ENCODE measurements at places on chromosomes 2 and 18.
A peak's percentile ranks its signal among the peaks of the same experiment; 100 is the strongest.

DNA sequence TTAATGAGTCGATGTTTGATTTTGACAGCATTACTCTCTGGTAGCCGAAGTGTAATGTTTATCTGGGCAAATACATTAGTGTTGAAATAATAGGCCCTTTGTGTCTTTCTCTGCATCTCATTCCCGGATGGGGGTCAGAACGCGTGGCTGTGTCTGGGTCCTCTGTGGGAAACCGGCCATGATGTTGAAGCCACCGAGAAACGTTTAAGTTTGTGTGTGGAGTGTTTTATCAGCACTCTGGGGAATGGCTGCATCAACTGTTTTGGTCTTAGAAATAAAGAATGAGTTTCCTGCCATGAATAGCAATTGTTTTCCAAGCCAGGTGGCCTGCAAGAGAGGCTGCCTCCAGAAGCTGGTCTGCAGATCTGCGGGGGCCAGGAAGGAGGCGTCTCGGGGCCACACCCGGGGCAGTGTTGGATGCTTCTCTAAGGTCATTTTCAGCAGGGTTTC, 69.7 kb downstream of the RNF144A start:
- peak; percentile 46 for DNase-seq

GRCh38 chr2:16060936-16061338, 120.6 kb downstream of the MYCN start:
- DNase-seq = no peak

DNA sequence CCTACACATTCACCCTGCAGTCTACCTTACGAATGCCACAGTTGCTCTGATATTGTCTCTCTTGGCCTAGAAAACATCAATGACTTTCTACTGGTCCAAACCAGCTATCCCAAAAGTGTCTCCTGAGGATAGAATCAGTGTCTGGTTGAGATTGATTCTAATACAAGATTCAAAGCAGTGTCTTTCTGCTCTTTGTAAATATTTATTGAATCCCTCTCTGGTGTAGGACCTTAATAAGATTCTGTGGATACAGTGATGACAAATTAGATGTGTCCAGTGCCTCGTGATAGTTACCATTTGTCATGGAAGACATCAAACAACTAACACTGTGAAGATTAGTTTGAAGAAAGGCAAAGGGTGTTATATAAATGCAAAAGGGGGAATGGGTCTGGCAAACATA, 380.7 kb upstream of the TRIB2 start:
- DNase-seq = no peak

GRCh38 chr2:27262379-27263286, at the start of gene SLC30A3:
SLC30A3 (minus strand) TSS chr2:27263047; CDS start chr2:27262906, 141 bp downstream.
- peak; percentile 50 for DNase-seq

- no peak for DNase-seq
Observed at GRCh38 chr2:190996338-190996946, 17.5 kb downstream of the STAT1 start.

DNA sequence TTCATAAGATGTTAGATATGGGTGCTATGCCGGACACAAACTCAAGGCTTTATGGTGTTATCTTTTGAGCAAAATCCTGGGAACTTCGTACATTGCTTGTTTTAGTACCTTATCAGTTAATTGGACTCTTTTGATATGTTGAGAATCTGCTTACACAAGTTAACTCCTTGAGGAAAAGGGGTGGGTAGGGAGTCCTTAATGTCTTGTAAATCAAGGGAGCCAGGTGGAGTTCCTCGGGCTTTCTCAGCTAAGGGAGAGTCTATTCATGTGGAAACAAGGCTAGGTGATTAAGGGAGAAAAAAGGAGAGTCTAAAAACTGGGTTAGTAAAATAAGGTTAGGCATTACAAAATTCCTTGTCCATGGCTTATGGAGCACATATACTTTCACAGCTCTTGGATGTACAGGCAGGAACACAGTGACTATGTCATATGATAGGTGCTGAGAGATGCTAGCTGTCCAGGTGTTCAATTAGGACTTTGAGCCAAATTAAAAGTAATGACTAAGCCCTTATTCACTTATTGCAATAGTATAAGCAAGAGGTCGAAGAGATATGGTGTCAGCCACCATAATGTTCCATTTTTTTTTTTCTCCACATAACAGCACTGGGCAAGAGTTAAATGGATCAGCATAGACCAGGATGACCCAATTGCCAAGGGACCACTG, 59.5 kb upstream of the DYNAP start:
- no peak for DNase-seq
